T1000 (cell line): ENCODE measurements at places on chromosomes 5 and 9.

- DNase-seq, result no peak
These were observed 20.5 kb upstream of the SHB start for GRCh38 chr9:38089387-38090165.

- DNase-seq, result no peak
These were observed 181.3 kb downstream of the RAB3C start for GRCh38 chr5:58764199-58764598.

DNA sequence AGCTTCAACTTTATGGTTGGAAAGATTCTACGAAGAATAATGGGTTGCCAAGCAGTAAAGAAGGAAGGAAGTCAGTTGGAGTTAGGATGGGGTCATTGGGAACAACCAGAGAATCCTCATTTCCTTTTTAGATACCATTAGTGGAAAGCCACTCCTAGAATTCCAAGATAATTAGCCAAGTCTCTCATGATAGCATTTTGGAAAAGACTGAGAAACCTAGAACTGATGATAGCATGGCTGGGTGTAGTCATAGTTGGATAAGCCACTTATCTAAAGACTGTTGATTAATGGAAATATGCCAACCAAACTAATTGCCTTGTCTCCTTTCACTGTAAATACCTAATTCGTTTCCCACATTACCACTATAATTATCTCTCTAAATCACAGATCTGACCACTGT, 377.0 kb downstream of the GLIS3 start:
- DNase-seq, result no peak

DNA sequence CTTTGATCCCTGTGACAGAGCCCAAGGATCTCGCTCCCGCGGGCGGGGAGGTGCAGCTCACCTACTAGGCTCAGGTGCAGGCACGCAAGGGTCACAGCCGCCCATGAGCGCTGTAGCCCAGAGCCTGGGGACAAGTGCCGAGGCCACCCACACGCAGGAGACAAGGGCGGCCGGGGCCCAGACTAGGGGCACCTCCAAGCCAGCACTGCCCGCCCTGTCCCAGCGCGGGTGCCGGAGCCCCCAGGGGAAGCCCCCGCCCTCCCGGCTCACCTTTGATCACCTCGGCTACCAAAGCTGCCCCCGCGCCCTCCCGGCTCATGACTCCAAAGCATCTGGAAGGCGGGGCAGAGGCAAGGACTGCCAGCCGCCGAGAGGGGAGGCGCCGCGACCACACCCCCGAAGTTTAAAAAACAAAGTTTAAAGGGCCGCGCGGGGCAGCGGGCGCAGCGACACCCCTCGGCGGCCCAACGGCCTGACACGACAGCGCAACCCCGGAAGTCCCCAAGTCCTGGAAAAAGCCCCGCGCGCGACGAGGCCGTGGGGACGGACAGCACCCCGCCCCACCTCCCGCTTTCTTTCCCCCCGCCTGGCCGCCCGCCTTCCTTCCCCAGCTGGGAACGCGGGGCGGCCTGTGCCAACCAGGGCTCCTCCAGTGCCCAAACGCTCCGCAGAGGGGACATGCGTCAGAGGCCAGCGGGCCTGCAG, 53.0 kb downstream of the CDC14B start:
- peak; percentile 21 for DNase-seq

GRCh38 chr5:90873033-90873517, 314.5 kb downstream of the ADGRV1 start:
- DNase-seq, result no peak

GRCh38 chr9:25442526-25442925, 235.7 kb downstream of the TUSC1 start:
- no peak for DNase-seq

DNA sequence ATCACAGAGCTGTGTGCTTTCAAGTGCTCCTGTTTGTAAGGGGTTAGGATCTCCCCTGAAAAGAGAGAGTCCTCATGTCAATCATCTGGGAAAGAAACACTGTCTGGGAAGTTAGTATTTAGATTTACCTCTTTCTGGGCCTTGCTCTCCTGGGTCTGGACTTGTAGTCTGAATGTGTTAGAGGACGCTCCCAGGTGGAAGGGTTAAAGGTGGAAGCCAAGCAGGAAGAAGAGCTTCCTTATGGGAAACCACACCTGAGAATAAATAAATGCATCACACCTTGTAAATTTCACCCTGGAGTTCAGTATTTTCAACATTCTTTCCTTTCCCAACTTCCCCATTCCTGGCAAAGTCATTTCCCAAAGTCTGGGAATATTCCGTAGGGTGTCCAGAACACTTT, 1.3 kb downstream of the PLGRKT start:
- no peak for DNase-seq

DNA sequence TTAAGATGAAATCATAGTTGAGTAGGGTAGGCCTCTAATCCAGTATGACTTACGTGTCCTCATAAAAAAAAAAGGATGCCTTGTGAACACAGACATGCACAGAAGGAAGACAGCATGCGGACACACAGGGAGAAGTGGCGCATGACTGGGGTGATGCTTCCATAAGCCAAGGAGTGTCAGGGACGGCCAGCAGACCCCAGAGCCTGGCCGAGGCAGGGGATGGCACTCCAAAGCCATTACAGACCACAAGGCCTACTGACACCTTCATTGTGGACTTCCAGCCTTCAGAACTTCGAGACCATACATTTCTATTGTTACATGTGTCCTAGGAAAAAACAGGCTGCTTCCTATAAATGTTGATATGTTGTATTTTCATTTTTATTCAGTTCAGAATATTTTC, 19.9 kb downstream of the EHMT1 start:
- DNase-seq, result no peak

DNA sequence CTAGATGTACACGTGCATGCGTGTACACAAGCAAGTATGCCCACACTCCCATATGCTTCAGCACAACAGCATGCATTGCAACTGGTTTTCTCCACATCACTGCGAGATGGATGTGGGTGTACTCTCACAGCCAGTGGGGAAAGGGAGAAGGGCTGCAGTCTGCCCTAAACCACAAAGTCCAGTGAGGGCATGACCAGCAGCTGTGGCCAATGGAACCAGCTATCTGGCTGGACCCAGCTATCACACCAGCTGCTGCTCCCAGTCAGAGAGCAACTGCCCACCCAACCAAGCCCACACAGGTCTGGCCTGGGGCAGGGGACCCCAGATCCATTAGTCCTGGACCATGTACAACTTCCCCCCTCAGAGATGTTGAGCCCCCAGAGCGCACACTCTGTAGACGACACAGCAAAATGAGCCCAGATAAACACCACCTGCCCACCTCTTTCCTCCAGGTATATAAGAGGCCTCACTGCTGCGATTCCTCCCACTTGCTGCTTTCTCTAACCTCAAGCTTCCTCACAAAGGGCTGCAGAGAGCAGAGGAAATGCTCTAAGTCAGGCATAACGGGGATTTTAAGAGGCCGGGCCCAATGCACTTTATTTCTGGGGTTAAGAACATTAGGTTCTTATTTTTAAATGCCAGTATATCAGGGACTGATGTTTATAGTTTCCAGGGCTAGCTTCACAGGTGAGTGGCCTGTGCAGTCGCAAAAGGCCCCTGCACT, 39.0 kb downstream of the SHB start:
- no peak for DNase-seq

GRCh38 chr5:73459366-73459765, 10.8 kb upstream of the FOXD1 start:
- no peak for DNase-seq

DNA sequence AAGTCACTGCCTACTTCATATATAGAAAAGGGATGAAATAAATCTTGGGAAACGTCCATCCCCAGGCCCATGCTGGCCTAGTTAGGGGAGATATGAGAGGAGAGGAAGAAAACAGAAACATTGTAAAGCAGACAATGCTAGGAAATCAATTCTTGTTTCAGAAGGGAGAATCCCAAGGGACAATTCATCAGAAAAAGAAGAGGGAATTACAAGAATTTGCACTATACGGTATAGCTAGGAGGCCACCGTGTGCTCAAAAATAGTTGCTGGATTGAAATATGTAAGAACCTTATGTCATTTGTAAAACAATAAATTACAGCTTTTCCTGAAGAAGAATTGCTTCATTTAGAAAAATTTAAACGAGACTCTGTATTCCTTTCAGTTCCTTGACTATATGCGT, 8.3 kb upstream of the SHC3 start:
- no peak for DNase-seq

DNA sequence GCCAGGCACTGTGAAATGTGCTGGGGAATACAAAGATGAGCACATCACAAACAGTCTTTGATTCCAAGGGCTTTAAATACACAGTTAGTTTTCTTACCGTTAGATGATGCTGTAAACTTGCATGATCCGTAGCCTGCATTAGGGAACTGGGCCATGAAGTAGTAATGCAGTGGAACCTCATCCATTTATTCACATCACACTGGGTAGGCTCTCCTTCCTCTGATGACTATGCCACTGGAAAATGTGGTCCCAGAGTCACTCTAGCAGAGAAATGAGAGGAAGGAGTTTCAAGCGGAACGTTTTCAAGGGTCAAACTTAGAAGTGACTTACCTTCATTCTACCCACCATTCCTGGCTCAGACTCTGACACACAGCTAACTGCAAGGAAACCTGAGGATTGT, 26.4 kb downstream of the ZFAND5 start:
- no peak for DNase-seq

DNA sequence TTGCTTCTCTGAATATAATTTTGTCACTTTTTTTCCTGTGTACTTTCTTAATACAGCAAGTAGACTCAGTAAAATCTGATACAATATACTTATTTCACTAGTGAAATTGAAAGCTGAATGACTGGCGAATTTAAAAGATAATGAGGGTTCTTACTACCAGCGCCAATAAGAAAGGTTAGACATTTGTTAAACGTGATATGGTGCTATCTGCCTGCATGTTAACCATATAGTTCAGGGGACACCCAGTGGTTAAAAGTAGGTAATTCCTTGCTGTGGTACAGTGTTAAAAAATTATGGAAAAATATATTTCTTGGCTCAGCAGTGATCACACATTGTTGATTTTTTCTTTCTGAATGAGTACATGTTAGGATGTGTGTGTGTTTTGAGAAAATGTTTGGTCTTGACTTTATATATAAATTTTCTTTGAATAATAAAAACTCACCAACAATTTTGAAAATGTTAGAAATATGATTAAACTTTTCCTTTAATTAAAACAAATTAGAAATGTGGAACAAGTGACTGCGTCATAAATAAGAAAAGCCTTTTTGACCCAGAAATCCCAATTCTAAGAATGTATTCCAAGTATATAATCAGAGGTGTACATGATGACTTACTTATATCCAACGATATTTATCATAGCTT, 25.8 kb downstream of the CAST start:
- no peak for DNase-seq

- no peak for DNase-seq
These were observed 2.6 kb upstream of the SMC5 start for GRCh38 chr9:70256123-70256551.

DNA sequence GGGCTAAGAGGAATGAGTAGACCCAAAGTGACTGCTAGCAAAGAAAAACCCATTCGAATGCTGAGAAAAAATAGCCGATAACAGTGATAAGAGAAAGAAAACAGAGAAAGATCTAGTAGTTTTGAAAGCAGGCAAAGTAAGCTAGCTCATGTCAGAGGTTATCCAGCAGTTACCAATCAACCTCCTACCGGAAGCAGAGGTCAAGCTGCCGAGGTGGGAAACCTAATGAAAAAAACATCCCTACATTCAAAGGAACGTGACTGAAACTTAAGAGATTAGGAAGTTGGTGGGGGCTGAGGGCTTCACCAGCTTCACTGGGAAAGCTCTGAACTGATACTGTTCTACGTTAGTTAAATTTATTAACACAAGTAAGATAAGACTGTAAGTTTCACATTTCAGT, 32.6 kb downstream of the SSBP2 start:
- DNase-seq, result no peak

GRCh38 chr9:26675035-26675434, 217.6 kb downstream of the CAAP1 start:
- DNase-seq, result no peak

GRCh38 chr5:172303572-172304335, 20.2 kb upstream of the UBTD2 start:
- no peak for DNase-seq

- DNase-seq, result no peak
These were observed 72.6 kb upstream of the CYLC2 start for GRCh38 chr9:102922526-102922925.

DNA sequence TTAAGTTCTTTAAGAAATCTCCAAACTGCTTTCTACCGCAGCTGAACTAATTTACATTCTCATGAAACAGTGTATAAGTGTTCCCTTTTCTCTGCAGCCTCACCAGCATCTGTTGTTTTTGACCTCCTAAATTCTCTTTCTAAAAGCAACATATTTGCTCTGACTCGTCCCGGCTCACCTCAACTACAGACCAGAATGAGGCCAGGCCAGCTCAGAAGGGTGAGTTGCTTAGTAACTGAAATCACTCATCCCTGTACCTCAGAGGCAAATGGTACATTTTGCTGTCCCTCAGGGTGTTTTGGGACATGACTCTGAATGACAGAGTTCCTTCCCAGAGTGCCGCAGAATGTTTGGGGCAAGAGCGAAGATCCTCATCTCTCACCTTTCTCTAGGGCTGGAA, 127.5 kb downstream of the FRMD3 start:
- DNase-seq, result no peak

DNA sequence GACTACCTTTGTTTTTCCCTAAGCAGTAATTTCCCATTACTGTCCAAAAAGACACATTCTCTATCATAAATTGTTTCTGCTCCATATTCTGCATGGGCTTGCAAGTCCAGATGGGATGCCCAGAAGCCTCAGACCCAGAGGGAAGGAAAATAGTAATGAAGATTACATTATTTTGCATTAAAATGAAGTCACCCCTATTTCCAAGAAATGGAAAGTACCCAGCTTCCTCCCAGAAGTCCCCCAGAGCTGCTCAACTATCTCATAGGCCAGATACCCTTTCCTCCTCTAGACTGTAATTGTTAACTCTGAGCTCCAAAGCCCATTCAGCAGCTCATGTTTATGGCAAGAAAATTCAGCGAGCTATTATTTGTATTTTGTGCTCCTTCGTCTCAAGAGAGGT, 159.5 kb downstream of the GLIS3 start:
- no peak for DNase-seq

- DNase-seq, result no peak
These were observed 3.6 kb downstream of the SMC5 start for GRCh38 chr9:70262366-70262765.

DNA sequence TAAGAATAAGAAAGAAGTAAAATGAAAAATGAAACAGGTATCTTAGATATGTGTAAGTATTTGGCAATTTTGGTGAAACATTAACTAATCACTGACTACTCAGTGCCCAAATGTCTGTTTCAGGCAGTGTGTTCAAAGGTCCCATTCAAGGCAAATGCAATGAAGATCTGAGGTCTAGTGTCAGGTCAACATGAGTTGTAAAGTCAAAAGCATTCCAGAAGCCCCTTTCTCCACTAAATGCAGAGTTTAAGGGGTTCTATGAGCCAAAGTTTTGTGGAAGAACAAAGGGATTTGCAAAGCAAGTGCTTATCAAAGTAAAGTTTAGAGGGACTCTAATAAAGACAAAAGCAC, 71.0 kb upstream of the GPBP1 start:
- DNase-seq, result no peak

DNA sequence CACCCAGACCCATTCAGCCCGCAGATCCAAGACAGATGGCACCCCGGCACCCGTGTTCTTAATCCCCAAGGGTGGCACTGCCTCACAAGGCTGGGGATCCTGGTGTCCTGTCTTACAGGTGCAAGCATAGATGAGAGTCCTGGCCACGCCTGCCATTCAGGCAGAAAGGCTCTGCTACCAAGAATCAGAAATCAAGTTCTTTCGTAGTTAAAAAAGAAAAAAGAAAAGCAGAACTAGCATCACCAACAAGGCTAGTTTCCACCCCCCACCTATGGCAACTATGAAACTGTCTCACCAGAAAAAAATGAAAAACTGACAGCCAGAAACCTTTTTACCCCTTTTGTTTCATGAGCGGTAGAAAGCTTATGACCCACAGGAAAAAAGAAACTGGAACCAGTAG, 170.4 kb downstream of the SYK start:
- no peak for DNase-seq

- no peak for DNase-seq
These were observed 35.2 kb upstream of the SLC36A2 start for GRCh38 chr5:151382576-151382975.
